HT-29 (cell line): ENCODE measurements at places on chromosomes 7 and 10. TPM values are rescaled to one million over a fixed set of nuclear protein-coding genes. Genes with fewer than 3 reads are reported as not detected.

CREB3L2 gene
- total RNA-seq, result 3.2 and 4.1 TPM in 2 replicates

INHBA gene
- not detected in 2 replicates for total RNA-seq

DNA sequence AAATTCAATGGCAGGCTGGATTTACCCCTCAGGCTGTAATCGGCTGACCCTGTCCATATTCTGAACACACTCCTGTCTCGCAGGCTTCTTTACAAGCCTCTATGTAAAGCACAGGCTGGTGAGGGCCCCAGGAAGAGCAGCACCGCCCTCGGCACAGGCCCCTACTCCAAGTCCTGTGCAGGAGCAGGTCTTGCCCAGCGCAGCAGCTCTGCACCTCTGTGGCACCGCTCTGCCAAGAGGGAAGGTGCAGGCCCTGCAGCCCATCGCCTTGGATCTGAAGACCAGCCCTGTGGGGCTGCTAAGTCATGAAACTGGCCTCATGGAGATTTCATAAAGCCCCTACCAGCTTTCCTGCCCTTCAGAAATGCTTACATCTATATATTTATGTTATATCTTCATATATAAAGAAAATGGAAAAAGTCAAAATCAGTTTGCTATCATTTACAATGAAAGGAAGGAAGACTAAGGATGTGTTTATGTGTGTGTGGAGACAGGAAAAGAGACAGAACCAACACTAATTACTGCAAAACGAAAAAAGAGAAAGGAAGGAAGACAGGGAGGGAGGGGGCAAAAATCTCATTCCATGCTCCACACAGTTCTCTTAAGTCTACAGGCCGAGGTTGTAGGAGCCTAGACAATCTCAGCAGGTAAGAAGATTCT, 9.6 kb downstream of the TMEM176B start:
- DNase-seq, result no peak

AGBL3 gene
- 0.18 and 0.31 TPM in 2 replicates for total RNA-seq

- DNase-seq, result no peak
Observed at GRCh38 chr10:72455889-72456595, 101.3 kb upstream of the DNAJB12 start.

DNA sequence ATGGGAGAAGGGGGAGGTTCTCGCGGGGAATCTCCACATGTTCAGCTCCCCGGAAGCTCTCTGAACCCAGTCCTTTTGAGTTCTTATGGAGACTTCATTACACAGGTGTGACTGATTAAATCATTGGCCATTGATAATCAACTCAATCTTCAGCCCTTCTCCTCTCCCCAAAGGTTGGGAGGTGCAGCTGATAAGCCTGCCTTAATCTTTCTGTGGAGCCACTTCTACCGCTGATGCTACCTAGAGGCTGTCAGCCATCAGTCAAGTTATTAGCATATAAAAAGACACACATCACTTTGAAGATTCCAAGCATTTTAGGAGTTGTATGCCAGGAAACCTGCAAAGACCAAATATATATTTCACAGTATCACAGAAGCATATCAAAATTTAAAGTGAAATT, 91.7 kb downstream of the MARCHF5 start:
- no peak for DNase-seq

DNA sequence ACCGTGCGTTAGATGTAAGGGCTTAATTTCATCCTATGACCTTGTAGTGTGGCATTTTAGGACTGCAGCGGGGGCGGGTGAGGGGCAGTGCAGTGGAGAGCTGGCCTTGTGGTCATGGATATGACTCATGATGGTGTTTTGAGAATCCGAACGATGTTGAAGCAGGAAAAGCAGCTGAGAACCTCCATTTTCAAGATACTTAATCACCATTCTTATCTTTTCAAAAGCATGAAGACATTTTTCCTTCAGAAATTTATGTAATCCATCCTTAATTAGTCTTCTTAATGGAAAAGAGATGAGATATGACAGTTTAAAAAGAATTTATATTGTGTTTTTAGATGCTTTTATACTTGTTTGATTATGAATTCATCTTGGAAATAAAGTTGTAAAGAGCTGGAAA, 9.6 kb downstream of the ATP5F1C start:
- peak; percentile 26 for DNase-seq

GRCh38 chr7:128872394-128872824, 9.8 kb downstream of the ATP6V1F start:
- peak; percentile 48 for DNase-seq

MMD2 gene
- total RNA-seq, result not detected in 2 replicates

ZNF777 gene
- total RNA-seq, result 9.9 and 12.2 TPM in 2 replicates

PPIF gene
- total RNA-seq, result 58.3 and 65.8 TPM in 2 replicates

DNA sequence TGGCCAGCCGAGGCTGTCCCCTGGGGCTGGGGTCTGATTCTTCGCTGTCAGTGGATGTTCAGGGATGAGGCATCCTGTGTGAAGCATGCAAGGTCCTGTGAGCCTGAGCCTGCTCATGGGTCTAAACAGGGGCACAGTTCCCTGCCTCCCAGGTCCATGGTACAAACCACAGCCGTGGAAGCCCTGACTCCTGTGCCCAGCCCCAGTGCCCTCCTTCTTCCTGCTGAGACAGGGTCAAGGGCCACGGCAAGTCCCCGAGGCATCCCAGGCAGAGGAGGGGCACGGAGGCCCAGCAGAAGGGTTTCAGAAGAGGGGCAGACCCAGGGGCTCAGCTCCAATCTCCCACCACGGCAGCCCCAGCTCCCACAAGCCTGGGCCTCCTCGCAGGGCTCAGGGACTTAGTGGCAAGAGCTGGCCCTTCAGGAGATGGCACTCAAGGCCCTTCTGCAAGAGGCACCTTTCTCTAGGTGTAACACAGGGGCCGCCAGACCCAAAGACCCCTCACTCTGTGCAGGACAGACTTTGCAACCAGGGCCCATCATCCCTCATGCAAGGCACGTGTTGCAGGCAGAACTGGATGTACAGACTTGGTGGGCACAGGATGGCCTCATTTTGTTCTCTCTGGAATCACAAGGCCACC, 248.8 kb downstream of the TCERG1L start:
- DNase-seq, result no peak

DNA sequence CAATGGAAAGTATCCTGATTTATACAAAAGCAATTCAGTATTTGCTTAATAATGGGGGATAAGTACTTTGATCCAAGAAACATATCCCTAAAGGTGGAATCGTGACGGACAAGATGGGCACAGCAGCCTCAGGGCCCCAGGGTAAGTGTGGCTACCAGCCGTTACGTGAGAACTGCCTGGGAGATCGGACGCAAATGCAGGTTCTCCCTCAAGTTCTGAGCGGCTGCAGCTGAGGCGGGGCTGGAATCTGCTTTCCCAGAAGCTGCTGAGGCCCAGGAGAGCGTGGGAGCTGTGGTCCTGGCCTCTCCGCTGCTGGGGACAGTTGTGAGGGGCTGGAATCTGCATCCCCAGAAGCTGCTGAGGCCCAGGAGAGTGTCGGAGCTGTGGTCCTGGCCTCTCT, 13.5 kb downstream of the FOXL3 start:
- no peak for DNase-seq

- peak; percentile 82 for DNase-seq
Observed at GRCh38 chr10:72449941-72450441, 95.3 kb upstream of the DNAJB12 start.

MRPS24 gene
- total RNA-seq, result 203 and 235 TPM in 2 replicates

DNA sequence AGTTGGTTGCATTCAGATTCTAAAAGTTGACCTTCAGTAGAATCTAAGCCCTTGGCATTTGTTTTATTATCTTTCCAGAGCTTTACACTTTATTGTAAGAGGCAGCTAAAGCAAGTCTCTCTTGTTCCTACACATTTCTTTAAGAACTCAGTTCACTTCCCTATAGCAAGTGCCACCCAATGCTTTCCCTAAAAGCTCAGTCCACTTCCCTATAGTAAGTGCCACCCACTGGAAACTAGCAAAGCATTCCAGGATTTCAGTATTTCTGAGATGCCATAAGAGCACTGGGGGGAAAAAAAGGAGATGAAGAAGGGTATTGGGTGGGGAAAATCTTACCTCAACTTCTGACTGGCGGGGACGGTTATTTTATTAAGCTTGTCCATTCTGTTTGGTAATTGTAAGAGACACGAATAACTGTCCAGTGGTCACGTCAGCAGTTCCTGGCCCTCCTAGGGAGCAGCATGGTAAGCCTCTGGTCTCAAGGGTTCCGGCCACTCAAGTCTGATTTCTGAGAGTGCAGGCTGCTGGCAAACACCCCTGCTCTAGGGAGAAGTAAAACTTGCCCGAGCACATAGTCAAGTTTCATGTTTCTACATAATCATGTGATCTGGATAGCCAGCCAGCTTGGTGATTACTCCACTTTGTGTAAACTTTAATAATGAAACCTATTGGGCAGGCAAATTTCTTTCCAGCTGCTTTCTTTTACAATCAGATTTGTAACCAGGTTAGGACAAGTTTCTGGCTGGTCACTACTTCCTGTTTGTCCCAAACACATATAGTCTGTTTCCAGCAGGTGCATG, at the start of gene BLNK:
Gene BLNK (minus strand): TSS at position 554 of the 800 bp plus-strand sequence. CDS start 171 bp downstream, at position 383.
- peak; percentile 70 for DNase-seq

GRCh38 chr7:97680622-97681021, 51.3 kb upstream of the TAC1 start:
- DNase-seq, result no peak

SPDYE11 gene
- total RNA-seq, result not detected in 2 replicates

DNA sequence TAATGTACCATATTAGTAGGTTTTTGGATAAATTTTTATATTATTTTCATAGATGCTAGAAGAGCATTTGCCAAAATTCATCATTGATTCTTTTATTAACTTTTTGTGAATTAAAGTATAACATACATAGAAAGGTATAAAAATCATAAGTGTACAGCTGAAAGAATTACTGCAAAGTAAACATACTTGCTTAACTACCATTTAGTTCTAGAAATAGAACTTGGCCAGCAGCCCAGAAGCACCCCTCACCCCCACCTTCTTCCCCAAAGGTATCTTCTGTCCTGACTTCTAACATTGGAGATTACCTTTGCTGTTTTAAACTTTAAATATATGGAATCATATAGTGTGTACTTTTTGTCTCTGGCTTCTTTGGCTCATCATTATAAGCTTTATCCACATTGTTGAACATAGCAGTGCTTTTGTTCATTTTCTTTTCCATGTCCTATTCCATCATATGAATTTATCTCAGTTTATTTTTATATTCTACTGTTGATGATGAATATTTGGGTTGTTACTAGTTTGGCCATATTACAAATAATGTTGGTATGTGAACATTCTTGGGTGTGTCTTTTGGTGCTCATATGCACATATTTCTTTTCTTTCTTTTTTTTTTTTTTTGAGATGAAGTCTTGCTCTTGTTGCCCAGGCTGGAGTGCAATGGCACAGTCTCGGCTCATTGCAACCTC, 142.8 kb downstream of the ADK start:
- DNase-seq, result peak; percentile 48

ASB4 gene
- 0.08 and 0.10 TPM in 2 replicates for total RNA-seq

GRCh38 chr7:103560136-103560535, 114.1 kb upstream of the SLC26A5 start:
- no peak for DNase-seq
